Activated CD4-positive, alpha-beta T cell treated with anti-CD3 and anti-CD28 coated beads, Interleukin-2, amount 50 U/mL, for 16 hours (primary cell): ENCODE measurements at places on chromosomes 4 and X.

GRCh38 chr4:180630012-180630665, 1613.1 kb upstream of the TENM3 start:
- DNase-seq = no peak

DNA sequence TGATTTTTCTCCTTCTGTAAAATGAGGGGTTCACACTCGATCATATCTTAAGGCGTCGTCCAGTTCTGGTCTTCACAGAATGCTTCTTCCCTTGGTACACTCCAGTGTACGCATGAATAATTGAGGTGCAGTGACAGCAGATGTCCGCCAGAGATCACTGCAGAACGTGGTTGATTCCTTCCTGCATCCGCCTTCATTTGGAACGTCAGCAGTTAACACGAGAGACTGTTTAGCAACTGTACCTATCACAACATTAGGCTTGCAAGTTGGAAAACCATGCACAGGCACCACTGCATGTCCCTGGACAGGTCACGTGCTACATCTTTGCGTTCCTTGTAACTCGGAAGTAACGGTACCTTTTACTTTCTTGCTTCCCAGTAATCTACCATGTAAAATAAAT, 66.0 kb upstream of the GEMIN8 start:
- peak; percentile 59 for DNase-seq

- peak; percentile 70 for DNase-seq
Measured at GRCh38 chrX:40105835-40106675, 8.3 kb upstream of the BCOR start.

DNA sequence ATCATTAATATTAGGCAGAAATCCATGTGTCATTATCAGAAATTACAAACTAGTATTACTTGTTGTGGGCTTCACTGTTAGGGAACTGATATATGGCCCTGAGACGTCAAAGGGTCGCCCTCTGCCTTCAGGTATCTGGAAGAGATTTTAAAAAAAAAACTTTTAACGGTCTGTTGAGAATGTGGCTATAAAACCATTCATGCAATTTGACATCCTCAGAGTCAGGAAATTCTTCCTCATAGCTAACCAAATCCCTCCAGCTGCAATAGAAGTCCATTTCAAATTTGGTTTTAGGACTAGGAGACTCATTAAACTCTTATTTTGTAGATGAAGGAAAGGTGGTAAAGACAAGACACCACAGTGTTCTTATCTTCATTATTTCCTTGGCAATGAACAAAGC, 194.2 kb upstream of the NOCT start:
- DNase-seq = no peak

DNA sequence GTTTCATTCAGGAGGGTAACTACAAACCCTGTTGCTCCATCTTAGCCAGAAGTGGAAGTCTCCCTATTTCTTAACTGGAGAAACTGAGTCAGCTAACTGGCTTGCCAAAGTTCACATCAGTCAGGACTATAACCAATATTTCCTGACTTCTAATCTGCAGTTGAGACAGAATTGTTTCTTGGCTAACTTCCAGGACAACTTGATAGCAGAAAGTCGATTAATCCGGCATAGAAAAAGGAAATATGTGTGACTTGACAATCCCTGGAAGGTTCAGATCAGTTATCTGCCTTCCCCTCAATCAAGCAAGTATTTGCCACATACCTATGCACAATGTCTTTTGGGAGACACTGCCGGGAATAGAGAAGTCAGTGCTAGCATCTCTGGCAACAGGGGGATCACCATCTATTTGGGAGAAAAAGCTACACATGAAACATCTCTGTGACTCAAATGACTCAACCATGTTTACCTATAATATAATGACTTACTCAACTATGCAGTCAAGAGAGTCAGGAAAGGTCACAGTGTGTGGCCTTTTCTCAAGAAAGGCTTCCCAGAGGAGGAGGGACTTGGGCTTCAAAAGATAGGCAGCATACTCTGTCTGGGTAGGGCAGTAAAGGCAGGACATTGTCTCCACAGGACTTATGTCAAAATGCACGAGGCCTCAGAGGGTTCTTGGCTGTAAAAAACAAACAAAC, 12.4 kb upstream of the LONRF3 start:
- no peak for DNase-seq

- no peak for DNase-seq
Measured at GRCh38 chrX:68307769-68308168, 125.5 kb downstream of the OPHN1 start.

GRCh38 chrX:34350561-34351335, 218.6 kb upstream of the FAM47A start:
- no peak for DNase-seq

DNA sequence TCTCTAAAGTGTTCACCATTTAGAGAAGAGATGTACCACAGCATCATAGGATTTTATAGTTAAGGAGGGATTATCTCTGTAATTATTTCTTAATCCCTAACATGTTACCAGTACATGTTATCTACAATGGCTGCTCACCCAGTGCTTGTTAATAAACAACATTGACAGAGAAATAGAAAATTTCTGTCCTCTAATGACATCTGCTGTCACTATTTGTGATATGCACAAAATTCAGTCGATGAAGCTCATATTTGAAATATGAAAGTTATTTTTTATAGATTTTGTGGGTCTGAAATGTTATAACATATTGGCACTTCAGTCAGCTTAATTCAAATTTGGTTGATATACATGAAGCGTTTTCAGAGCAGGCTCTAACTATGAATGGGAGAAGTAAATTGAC, 48.8 kb upstream of the GRXCR1 start:
- no peak for DNase-seq

GRCh38 chrX:56817179-56817578, 88.1 kb downstream of the NBDY start:
- no peak for DNase-seq

GRCh38 chr4:70833675-70834074, 6.0 kb downstream of the GRSF1 start:
- DNase-seq = no peak

GRCh38 chrX:23373129-23373804, 38.6 kb downstream of the PTCHD1 start:
- DNase-seq = no peak
